Uterus (tissue), 4 donors: ENCODE measurements at places on chromosomes 13 and 19. TPM values are rescaled to one million over a fixed set of nuclear protein-coding genes. Genes with fewer than 3 reads are reported as not detected.
A peak's percentile ranks its signal among the peaks of the same experiment; 100 is the strongest.

CNMD gene
- not detected for total RNA-seq

CYP2A7 gene
- 2.3 TPM for total RNA-seq

EFNA2 gene
- not detected for total RNA-seq

- H3K4me3 ChIP-seq: no peak overlapping the region
- H3K36me3 ChIP-seq: no peaks in the 10 kb centered on the region
- no peak overlapping the region for H3K27ac ChIP-seq
- no peak for DNase-seq
- no peaks in the 10 kb centered on the region for H3K27me3 ChIP-seq
- no peaks in the 10 kb centered on the region for H3K4me1 ChIP-seq
Measured at GRCh38 chr19:56217039-56217949, 15.2 kb downstream of the ZSCAN5C start.

- H3K36me3 ChIP-seq: no peaks in the 10 kb centered on the region
- H3K27me3 ChIP-seq: no peaks in the 10 kb centered on the region
- H3K27ac ChIP-seq: no peak overlapping the region
Measured at GRCh38 chr13:84082462-84082861, 200.2 kb upstream of the SLITRK1 start.

GRCh38 chr13:27744801-27745200, 47.5 kb upstream of the GSX1 start:
- H3K27ac ChIP-seq: no peak overlapping the region
- H3K36me3 ChIP-seq: no peaks in the 10 kb centered on the region
- H3K4me3 ChIP-seq: no peak overlapping the region
- no peaks in the 10 kb centered on the region for H3K27me3 ChIP-seq
- H3K4me1 ChIP-seq: no peaks in the 10 kb centered on the region

DNA sequence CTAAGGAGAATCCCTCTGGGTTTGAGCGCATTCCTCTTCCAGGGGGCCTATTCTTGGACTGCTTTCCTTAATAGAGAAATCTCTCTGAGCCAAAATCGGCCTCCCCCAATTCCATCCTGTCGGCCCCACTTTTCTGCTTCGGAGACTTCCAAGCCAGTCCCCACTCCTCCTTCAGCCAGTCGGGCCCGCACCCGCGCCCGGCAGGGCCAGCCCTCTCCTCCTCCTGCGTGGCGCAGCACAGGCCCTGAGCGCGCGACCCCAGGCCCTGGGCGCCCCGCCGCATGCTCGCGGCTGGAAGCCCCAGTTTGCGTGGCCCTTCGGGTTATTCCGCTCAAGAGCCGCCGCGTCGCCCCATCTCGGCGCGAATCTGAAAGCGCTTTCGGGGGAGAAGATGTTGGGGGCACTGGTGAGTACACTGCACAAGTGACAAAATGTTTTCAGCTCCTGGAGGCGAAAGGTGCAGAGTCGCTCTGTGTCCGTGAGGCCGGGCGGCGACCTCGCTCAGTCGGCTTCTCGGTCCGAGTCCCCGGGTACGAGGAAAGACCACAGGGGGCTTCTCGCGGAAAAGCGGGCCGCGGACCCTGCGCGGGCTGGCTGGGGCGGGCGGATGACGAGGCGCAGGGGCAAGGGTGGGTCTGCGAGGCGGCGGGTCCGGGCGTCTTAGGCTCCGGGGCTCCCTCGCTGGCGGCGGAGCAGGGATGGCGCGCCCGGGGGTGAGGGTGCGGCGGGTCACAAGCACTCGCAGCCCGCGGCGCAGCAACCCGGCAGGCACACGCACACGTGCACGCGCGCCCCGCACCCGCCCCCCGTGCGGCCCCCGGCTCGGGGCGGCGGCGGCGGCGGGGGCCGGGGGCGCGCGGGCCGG, at the start of gene IL17D:
Gene IL17D (plus strand): TSS at position 785 of the 865 bp plus-strand sequence. CDS start 303 bp downstream, outside the sequence.
- DNase-seq: no peak
- H3K4me1 ChIP-seq: no peaks in the 10 kb centered on the region
- peak within 1 kb of the TSS; percentile 60 for H3K27ac ChIP-seq
- H3K4me3 ChIP-seq: peak within 1 kb of the TSS; percentile 62
- no peaks in the 10 kb centered on the region for H3K36me3 ChIP-seq
- no peaks in the 10 kb centered on the region for H3K27me3 ChIP-seq

DNA sequence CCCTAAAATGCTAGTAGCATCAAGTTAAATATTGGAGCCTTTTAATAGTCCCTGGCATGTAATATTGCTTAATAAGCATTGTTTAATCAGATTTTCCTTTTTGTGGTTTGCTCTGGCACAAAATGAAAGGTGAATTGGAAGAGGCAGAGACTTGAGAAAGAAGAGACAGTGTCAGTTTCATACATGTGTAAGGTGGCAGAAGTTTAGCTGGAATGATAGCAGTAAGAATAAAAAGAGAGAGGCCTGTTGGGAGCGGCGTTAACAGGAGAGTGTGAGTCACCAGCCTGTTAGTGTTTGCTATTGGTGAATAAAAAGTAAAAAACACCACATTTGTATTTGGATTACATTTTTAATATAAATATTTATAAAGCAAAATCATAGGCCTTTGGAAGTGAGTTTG, 145.3 kb downstream of the PDS5B start:
- H3K27ac ChIP-seq: peak overlapping the region; percentile 44
- no peaks in the 10 kb centered on the region for H3K27me3 ChIP-seq
- H3K4me3 ChIP-seq: no peak overlapping the region
- no peak for DNase-seq
- H3K36me3 ChIP-seq: no peaks in the 10 kb centered on the region

GRCh38 chr13:51134763-51135365, 23.8 kb upstream of the C13orf42 start:
- no peak for DNase-seq
- H3K4me1 ChIP-seq: no peaks in the 10 kb centered on the region
- H3K4me3 ChIP-seq: no peak overlapping the region
- H3K27me3 ChIP-seq: no peaks in the 10 kb centered on the region
- no peak overlapping the region for H3K27ac ChIP-seq

DNA sequence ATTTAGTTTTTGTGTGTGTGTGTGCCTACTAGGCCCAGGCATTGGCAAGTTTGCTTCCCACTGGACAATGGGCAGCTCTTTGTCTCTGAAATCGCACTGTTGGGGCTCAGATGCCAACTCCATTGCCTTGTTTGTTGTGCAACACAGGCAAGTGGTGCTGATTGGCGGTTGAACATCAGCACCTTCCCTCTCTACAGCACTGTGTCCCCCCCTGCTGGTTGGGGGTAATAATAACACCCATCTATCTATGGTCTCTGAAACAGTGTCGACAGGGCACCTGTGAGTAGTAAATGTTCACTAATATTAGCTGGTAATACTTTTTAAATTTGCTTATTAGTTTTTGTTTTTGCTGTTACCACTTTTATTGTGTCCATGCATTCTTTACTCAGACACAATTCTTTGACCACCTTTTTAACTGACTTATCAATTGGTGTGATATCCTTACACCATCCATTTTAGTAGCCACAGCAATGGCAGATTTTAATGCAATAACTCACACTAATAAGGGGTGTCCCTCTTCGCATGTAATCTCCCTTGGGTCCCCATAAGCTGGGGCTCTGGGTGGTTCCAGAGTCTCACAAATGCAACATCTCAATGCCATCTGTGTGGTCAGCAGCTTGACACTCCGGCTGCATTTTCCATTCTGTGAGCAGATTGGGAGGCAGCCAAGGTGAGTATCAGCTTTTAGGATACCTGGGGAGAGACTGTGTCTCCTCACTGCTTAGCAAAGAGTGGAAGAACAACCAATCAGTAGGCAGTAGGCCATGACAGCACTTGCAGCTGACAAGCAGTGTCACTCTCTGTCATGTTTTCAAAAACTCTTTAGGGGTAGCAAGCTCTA, 47.7 kb upstream of the UQCRFS1 start:
- H3K4me3 ChIP-seq: no peak overlapping the region
- no peaks in the 10 kb centered on the region for H3K36me3 ChIP-seq
- DNase-seq: no peak
- no peaks in the 10 kb centered on the region for H3K4me1 ChIP-seq
- H3K27ac ChIP-seq: no peak overlapping the region
- H3K27me3 ChIP-seq: no peaks in the 10 kb centered on the region

DNA sequence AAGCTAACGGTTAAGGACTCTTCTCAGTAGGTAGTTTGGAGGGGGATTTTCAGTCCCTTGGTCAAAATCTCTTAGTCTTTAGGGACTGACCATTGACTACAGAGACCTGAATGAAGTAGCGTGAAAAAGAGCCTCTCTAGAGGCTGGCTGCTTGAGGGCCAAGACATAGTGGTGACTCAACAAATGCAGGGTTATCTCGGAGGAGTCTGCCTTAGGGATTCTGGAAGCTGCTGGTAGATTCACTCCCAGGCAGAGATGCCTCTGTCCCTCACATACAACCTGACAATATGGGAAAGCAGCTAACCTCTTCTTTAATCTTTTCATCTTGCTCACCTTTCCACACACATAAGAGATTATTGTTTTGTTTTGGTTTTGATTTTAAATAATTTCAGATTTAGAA, 5.1 kb downstream of the ZNF793 start:
- no peaks in the 10 kb centered on the region for H3K4me1 ChIP-seq
- H3K36me3 ChIP-seq: no peaks in the 10 kb centered on the region
- H3K4me3 ChIP-seq: no peak overlapping the region
- H3K27me3 ChIP-seq: no peaks in the 10 kb centered on the region
- H3K27ac ChIP-seq: no peak overlapping the region

GRCh38 chr19:13463296-13463695, 43.0 kb downstream of the CACNA1A start:
- H3K27ac ChIP-seq: no peak overlapping the region
- H3K27me3 ChIP-seq: no peaks in the 10 kb centered on the region
- no peaks in the 10 kb centered on the region for H3K4me1 ChIP-seq
- no peaks in the 10 kb centered on the region for H3K36me3 ChIP-seq
- H3K4me3 ChIP-seq: no peak overlapping the region
- DNase-seq: no peak

GRCh38 chr19:1251330-1252220, 3.2 kb downstream of the MIDN start:
- H3K36me3 ChIP-seq: no peaks in the 10 kb centered on the region
- H3K27ac ChIP-seq: peak overlapping the region; percentile 96
- DNase-seq: peak; percentile 67
- H3K4me3 ChIP-seq: peak overlapping the region; percentile 86

DNA sequence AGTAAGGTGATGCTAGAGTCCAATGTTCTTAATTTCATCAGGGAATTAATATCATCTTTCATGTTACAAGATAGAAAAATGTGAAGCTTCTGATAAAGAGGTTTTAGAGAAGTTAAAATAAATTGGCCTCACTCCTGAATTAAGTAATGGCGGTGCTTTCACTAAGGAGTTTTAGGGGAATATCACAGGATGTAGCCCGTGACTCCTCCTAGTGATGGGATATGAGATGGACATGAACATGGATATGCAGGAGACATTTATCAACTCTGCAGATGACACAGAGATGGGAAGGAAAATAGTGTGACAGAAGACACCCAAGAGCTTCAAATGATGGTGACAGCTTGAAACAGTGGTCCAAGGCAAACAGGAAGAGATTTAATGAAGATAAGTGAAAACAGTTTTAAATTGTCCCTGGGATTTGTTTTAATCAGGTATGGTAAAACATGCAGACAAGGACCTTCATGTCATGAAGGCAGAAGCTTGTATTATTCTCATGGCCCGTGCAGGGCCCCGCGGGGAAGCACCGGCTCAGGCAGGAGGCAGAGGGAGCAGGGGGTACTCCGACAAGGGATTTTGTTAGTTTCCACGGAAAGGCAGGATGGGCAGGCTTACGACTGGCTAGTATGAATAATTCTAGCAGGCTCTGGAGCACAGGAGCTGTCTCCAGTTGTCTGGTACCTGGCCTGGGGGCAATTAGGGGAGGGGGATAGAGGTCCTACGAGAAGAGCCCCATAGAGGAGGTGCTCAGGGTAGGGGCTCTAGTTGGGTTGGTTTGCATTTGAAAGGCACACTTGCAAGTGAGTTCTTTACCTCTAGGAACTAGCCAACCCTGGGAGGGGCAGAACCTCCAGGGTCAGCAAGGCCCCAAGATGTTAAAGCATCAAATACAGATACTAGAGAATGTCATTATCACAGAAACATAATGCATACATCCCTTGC, 38.7 kb upstream of the FARP1 start:
- no peak for DNase-seq
- no peaks in the 10 kb centered on the region for H3K4me1 ChIP-seq
- H3K27me3 ChIP-seq: no peaks in the 10 kb centered on the region
- no peak overlapping the region for H3K27ac ChIP-seq
- H3K4me3 ChIP-seq: no peak overlapping the region

- no peak for DNase-seq
- H3K4me1 ChIP-seq: no peaks in the 10 kb centered on the region
- H3K27ac ChIP-seq: no peak overlapping the region
- H3K27me3 ChIP-seq: no peaks in the 10 kb centered on the region
- no peak overlapping the region for H3K4me3 ChIP-seq
Measured at GRCh38 chr13:100543872-100544602, 44.6 kb downstream of the GGACT start.

DNA sequence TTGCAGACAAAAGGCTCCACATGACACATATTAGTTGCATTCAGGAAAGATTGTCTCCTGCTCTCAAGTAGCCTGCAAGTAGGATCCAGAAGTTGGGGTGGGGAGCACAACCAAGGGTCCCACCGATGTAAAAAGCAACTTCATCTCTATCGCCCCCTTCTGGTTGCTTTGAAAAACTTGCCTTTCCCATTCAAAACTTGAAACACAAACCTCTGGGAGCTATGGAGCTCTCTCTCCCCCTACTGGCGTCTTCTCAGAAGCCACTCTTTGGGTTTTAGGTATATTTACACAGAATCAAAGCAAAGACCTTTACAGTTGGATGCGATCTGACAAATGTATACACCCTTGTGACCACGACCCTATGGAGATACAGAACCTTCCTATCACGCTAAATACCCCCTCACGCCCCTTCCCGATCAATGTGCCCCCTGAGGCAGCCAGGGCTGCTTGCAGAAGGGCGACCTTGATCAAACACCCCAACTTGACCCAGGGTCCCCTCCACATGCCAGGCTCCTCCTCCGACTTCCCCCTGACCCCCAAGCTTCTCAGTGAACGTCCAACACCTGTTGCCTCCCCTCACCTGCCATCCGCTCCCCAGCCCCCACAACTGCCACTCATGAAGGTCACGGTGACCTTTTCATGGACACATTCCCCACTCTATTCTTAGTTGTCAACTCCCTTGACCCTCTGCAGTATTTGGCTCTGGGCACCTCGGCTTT, 10.1 kb downstream of the NOSIP start:
- peak; percentile 75 for DNase-seq
- H3K36me3 ChIP-seq: no peaks in the 10 kb centered on the region
- H3K27me3 ChIP-seq: no peaks in the 10 kb centered on the region
- peaks cover 4% of the 10 kb centered on the region for H3K4me1 ChIP-seq

- H3K4me1 ChIP-seq: no peaks in the 10 kb centered on the region
- no peak overlapping the region for H3K27ac ChIP-seq
- DNase-seq: no peak
Measured at GRCh38 chr13:91817250-91817649, 418.8 kb downstream of the GPC5 start.
